ENCODE measurements at places on chromosomes 13 and 19.

- no peak for DNase-seq
Observed at GRCh38 chr19:1151037-1151724, 22.9 kb downstream of the SBNO2 start.

GRCh38 chr19:32349051-32349450, 3.6 kb downstream of the ZNF507 start:
- DNase-seq, result no peak

- no peak for DNase-seq
Observed at GRCh38 chr13:23500849-23501248, 67.3 kb upstream of the SACS start.

DNA sequence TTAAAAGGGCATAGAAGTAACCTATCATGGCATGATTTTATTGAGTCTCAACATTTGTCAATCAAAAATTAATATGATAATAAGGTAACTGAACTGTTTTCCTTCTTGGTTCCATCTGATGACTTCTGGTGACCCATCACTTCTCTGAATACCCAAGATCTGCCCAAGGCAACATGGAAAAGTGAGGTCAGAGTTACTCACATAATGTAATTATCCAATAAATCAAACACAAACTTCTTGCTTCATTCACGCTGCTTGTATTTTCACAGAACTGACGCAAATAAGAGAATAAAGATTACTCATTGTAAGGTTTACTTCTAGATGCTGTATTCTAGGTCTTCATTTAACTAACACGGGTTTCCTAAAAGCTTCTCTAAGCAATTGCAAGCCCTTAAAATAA, 361.6 kb downstream of the RBM26 start:
- no peak for DNase-seq

DNA sequence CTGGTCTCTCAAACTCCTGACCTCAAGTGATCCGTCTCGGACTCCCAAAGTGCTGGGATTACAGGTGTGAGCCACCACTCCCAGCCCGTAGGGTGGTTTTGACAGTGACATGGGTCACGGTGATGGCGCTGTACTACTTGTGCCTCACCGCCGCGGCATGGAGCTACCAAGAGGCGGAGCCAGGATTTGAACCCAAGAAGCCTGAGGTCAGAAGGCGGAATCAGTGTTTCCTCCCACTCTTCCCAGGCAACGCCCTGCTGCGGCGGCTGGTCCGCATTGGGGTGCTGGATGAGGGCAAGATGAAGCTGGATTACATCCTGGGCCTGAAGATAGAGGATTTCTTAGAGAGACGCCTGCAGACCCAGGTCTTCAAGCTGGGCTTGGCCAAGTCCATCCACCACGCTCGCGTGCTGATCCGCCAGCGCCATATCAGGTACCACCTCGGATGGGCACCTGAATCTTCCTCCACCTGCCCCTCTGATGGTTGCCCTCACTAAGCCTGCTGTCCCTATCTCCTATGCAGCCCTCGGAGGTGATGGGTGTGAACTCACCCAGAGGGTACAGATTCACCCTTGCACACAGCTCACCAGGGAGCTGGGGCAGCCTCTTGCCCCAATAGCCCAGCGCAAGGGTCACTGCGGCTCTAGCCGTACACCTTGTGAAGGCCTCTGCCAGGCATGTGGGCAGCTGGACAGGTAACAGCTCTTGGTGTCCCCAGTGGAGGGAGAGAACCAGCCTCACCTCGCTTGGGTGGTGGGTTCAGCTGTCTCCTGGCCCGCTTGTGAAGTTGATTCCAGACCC, 5.6 kb downstream of the RPS9 start:
- no peak for DNase-seq

DNA sequence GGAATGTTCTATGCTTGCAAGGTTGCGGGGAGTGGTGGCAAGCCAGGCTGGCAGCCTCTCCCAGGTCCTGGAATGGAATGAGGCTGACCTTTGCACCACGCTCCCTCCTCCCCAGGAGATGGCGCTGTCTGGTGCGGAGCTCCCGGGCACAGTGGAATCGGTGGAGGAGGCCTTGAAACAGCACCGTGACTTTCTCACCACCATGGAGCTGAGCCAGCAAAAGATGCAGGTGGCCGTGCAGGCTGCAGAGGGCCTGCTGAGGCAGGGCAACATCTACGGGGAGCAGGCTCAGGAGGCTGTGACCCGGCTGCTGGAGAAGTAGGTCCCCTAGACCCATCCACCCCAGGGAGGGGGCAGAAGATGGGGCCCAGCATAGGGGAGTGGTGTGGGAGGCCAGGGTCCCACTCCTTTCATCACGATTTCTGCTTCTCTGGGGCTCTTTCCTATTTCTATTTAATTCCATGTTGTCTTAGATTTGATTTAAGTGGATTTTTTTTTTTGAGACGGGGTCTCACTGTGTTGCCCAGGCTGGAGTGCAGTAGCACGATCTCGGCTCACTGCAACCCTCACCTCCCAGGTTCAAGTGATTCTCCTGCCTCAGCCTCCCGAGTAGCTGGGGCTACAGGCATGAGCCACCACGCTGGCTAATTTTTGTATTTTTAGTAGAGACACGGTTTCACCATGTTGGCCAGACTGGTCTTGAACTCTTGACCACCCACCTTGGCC, 53.2 kb upstream of the SHKBP1 start:
- peak; percentile 10 for DNase-seq

GRCh38 chr19:16673231-16673630, 12.3 kb downstream of the TMEM38A start:
- no peak for DNase-seq

DNA sequence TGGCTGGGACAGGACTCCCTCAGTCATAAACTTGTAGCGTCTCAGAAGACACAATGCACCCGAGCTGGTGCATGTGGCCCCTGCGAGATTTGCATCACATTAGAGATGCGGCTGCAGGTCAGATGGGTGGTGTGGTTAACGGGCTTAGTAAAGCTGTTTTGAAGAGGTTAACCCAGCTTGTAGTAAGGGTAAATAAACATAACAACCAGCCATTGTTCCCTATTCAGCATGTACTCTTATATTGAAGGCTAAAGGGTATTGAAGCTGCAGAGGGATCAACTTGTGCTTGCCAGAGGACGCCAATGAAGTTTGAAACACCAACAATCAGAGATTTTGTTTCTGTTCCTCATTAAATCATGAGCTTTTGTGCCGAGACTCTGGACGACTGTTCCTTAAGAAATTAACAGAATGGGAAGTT, 79.4 kb downstream of the ZIC5 start:
- no peak for DNase-seq

GRCh38 chr13:64925284-64925683, 2304.9 kb downstream of the PCDH9 start:
- DNase-seq, result no peak

DNA sequence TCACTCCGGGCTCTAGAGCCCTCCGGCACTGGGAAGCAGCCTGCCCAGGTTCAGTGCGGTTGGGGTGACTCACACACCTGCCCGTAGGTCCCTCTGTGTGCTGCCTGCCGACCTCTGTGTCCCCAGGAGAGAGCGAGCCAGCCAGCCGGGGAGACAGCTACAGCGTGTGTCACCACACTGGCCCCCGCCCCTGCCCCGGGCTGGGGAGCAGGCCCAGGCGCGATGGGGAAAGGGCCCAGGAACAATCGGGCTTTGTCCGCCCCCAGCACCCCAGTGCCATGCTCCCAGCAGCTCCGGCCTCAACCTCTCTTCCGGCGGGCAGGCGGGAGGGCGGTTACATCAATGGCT, at the start of gene KLK6:
Gene KLK6, minus strand, starts transcription at position 179 of the 348 bp plus-strand sequence. CDS start 1,487 bp downstream, outside the sequence.
- no peak for DNase-seq

DNA sequence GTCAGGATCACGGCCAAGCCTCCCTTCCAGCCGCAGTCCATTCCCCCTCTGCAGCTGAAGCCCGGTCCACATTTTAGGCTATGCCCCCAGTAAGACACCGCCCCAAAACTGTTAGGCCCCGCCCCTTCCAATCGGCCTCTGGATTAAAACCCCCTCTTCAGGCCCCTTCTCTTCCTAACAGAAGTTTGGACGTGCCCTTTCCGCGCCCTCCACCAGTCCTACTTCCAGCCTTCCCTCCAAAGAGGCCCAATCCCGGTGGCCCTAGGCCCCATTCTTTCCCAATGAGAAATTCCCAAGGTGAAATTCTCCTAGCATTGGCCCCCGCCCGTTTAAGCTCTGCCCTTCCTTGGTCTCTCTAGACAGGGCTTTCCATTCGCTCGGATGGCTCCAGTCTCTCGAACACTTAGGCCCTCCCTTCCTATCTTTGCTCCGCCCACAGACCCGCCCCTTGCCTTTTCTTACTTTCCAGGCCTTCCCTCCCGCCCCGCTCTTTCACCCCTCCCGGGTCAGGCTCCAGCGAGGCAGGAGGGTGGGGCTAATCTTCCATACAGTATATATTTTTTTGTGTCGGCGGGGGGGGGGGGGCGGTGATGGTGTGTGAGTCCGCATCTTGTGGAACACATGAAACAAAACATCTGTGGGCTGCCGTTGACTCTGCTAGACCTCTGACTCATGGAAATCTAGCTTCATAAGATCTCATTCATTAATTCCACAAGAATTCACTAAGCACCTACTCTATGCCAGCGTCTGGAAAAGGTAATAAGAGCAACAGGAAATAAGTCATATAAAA, 13.6 kb downstream of the LTBP4 start:
- DNase-seq, result no peak

DNA sequence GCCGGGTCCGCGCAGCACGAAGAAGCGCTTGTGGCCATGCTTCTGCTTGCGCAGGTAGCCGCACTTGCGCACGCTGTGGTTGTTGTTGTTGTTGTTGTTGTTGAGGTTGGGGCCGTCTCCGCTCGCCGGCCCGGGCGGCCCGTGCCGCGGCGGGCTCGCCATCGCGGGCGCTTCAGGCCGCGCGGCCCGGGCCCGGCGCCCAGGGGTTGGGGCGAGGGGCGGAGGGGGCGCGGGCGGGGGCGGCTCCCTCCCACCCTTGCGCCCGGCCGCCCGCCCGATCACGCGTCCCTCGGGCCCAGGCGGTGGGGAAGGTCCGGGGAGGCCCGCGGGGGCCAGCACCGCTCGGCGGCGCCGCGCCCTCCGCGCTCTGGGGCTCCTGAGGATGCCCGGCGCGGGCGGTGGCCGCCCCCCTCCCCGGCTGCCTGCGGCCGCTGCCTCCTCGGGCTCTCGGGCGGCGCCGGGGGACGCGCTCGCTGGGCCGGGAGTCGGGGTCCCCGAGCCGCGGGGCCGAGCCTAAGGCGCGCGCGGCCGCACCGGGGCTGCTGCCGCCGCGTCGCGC, 412 bp downstream of the IRS2 start:
- no peak for DNase-seq

DNA sequence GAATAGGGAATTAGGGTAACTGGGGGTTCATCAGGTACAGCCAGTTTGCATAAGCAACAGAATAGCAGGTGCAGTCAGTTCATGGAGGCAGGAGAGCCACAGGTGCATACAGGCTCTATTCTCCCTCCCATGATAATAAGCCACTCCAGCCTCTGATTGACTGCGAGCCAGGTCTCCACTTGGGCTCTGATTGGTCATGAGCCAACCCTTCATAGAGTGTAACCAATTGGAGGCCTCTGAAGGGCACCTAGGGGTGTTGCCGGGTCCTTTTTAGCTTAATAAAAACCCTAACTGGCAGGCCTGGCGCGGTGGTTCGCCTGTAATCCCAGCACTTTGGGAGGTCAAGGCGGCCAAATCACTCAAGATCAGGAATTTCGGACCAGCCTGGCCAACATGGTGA, 8.7 kb upstream of the CKM start:
- DNase-seq, result no peak

- no peak for DNase-seq
Observed at GRCh38 chr19:52673014-52673413, 34.9 kb upstream of the ZNF83 start.

- no peak for DNase-seq
Observed at GRCh38 chr13:43769529-43769928, 17.2 kb downstream of the ENOX1 start.

- no peak for DNase-seq
Observed at GRCh38 chr13:101575581-101575980, 123.1 kb downstream of the ITGBL1 start.
